ENCODE measurements at places on chromosomes 12 and 14.
A peak's percentile ranks its signal among the peaks of the same experiment; 100 is the strongest.

GRCh38 chr12:6090803-6091202, 33.7 kb downstream of the VWF start:
- DNase-seq, result no peak

GRCh38 chr12:12997156-12997555, 2.9 kb downstream of the HEBP1 start:
- no peak for DNase-seq

- no peak for DNase-seq
Observed at GRCh38 chr12:106913456-106913855, 42.3 kb upstream of the TMEM263 start.

- DNase-seq, result no peak
Observed at GRCh38 chr14:50308363-50308915, 3.6 kb downstream of the L2HGDH start.

GRCh38 chr14:74627076-74627475, 15.0 kb upstream of the LTBP2 start:
- DNase-seq, result no peak

DNA sequence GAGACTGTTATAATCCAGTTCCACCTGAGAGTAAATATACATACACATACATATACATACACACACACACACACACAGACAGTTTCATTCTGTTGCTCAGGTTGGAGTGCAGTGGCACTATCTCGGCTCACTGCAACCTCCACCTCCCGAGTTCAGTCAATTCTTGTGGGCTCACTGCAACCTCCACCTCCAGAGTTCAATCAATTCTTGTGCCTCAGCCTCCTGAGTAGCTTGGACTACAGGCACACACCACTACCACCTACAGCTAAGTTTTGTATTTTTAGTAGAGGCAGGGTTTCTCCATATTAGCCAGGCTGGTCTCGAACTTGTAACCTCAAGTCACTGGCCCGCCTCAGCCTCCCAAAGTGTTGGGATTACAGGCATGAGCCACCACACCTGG, 8.9 kb upstream of the PHLDA1 start:
- DNase-seq, result no peak

GRCh38 chr14:58354808-58355207, 40.9 kb upstream of the TOMM20L start:
- no peak for DNase-seq

GRCh38 chr14:54348001-54348611, 48.7 kb upstream of the CDKN3 start:
- DNase-seq, result no peak

- no peak for DNase-seq
Observed at GRCh38 chr12:52568111-52568510, 5.5 kb downstream of the KRT74 start.

DNA sequence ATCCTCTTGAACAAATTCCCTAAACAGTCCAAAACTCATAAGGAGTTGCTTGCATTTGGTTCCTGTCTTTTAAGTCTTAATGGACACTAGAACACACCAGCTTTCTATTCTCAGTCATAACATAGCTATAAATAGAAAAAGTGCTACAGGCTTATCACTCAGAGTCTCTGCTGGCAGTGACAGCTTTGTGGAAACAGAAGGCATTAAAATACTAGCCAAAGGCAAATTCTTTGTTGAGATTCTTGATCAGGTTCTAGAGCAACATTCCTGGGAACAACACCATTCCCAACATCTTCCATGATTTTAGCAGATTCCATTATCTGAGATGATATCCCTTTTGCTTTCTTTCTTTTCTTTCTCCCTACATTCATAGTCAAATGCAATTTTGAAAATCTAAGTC, 207.7 kb upstream of the PLEKHG7 start:
- DNase-seq, result no peak

GRCh38 chr12:107515446-107515958, 170.1 kb upstream of the PWP1 start:
- peak; percentile 98 for DNase-seq

- no peak for DNase-seq
Observed at GRCh38 chr14:86973177-86973576, 1019.8 kb downstream of the GALC start.

DNA sequence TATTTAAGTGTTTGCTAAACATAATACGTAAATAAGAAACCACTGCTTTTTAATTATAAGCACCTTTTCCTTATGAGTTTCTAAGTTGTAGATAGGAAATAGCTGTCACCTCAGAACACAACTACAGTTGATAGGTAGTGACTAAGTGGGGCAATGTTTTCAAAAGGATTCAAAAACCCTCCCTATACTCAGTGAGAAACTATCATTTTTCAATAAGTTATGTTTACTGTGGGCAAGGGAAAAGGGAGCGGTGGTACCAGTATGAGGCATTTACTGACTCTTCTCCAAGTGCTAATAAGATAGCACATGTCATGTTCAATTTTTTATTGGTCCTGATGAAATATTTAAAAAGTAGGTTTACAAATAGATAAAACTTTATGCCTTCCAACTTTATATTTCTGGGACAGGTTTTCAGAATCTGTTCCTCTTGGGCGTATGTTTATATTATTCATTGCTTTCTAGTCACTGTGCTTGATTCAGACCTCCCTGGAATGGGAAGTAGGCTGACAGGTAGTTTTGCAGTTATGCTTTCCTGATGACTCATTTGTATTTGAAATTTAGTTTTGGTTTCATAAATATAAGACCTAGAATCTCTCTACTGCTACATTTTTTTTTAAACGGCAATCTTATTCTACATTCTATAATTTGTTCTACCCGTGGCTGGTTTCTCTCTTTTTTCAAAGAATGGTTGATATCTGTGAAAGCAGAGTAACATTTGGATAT, 153.1 kb downstream of the TMEM117 start:
- no peak for DNase-seq

- no peak for DNase-seq
Observed at GRCh38 chr12:115761784-115762183, 515.7 kb downstream of the MED13L start.

DNA sequence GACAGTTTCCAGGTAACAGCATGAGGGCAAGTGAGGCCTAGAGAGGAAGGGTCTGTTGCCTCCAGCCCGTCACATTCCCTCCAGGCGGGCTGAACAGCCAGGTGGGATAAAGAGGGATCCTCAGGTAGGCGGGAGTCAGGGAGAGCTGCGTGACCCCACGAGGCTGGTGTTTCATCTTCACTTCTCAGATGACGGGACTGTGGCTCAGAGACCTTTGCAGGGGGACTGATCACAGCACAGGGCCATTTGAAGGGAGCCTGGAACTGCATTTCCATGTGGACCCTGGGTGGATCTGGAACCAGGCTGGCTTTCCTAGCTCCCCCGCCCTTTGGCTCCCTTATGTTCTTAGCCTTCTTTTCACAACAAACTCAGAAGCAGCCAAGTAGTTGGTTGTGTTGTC, 37.4 kb downstream of the SH2B3 start:
- no peak for DNase-seq

- no peak for DNase-seq
Observed at GRCh38 chr14:99273766-99274345, 1.9 kb upstream of the BCL11B start.

DNA sequence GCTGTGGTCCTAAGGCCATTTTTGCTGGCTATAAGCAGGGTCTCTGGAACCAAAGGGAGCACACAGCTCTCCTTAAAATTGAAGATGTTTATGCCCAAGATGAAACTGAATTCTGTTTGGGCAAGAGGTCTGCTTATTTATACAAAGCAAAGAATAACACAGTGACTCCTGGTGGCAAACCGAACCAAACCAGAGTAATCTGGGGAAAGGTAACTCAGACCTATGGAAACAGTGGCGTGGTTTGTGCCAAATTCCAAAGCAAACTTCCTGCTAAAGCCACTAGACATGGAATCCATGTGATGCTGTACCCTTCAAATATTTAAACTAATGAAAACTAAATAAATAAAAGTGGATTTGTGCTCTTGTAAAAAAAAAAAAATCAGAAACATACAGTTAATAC, 29.6 kb upstream of the BICDL1 start:
- DNase-seq, result no peak

GRCh38 chr12:93203361-93203760, 174.4 kb upstream of the NUDT4 start:
- DNase-seq, result no peak

DNA sequence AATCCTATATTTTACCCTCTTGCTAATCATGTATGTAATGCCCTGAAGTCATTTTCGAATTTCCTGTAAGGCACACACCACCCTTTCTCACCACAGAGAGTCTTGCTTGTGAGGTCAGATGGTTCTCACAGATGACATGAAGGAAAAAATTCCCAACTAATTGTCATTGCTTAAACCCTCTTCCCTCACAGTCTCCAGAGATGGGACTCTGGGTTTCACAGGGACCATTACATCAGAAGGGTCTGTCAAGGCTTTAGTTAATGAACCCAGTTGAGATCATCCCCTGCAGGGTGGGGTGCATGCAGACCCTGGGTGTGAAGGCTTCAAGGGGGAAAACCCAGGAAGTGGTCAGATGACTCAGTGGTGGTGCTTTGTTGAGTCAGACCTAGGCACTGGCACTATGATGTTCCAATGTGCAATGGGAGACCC, 229.6 kb downstream of the BCAT1 start:
- DNase-seq, result peak; percentile 20

DNA sequence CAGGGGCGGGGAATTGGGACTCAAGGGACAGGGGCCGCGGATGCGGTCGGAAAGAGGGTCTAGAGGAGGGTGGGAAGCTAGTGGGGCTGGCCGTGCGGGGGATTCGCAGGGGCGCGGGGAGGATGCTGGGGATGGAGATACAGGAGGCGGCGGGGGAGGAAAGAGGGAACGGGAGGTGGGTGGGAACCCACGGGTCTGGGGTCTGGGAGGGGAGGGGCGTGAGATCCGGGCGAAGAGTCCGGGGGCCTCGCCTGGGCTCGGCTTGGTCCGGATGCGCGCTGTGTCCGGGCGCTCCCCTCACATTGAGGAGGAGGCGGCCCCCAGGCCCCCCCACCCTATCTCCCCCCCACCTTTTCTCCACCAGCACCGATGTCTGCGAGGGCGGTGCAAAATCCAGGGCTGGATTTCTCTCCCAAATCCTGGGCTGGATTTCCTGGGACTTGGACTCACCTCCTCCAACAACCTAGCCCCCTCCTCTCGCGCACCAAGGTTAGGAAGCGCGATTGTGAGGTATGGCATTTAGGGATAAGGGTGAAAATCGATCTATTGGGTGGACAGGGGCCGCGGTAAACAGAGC, at the start of gene AGAP2:
Gene AGAP2, minus strand, starts transcription at position 82 of the 577 bp plus-strand sequence. CDS start 496 bp downstream, outside the sequence.
- no peak for DNase-seq

- no peak for DNase-seq
Observed at GRCh38 chr14:29548948-29549370, 378.7 kb downstream of the PRKD1 start.

DNA sequence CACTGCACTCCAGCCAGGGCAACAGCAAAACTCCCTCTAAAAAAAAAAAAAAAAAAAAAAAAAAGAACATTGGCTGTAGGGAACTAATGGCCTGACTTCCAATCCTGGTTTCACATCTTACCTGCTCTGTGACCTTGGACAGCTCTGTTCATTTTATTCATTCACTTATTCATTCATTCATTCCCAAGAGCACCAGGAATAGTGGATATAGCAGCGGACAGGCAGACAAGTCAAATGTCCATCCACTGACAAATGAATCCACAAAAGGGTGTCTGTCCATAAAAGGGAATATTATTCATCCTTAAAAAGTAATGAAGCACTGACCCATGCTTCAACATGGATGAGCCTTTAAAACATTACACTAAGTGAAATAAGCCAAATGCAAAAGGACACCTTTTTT, 27.6 kb upstream of the C12orf76 start:
- no peak for DNase-seq

GRCh38 chr12:49201595-49202295, 12.9 kb upstream of the TUBA1A start:
- no peak for DNase-seq

- no peak for DNase-seq
Observed at GRCh38 chr12:69332815-69333358, 15.3 kb upstream of the LYZ start.

DNA sequence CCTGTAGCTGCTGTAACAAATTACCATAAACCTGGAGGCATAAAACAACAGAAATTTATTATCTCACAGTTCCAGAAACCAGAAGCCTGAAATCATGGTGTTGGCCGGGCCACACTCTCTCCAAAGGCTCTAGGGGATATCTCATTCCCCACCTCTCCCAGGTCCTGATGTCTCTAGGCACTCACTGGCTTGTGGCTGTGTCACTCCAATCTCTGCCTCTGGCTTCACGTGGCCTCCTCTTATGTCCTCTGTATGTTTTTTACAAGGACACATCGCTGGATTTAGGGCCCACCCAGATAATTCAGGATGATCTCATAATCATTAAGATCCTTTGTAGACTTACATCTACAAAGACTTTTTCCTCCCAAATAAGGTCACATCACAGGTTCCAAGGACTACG, 8.0 kb downstream of the GALNT4 start:
- no peak for DNase-seq

DNA sequence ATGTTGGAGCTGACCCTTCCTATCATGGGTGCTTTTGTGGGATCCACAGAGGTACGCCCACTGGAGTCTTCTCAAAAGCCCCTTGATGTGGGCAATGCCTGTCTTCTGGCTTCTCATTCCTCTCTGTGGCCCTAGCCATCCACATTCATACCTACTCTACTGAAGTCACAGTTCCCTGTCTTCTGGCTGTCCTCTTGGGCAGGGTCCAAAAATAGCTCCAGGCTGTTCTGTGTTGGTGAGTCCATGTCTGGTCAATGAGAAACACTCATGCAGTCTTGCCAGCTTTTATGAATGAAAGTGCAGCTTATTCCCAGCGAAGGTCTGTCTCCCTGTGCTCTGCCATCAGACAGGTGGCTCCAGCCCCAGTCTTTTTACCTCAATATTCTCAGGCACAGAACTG, 135.9 kb upstream of the MDM1 start:
- DNase-seq, result no peak

- DNase-seq, result no peak
Observed at GRCh38 chr12:67498991-67499390, 149.6 kb upstream of the DYRK2 start.

- no peak for DNase-seq
Observed at GRCh38 chr12:128089961-128090360, 177.0 kb upstream of the TMEM132C start.

- DNase-seq, result no peak
Observed at GRCh38 chr12:40602562-40602961, 89.7 kb upstream of the CNTN1 start.

GRCh38 chr12:130588696-130589539, 127.2 kb downstream of the RIMBP2 start:
- no peak for DNase-seq

- DNase-seq, result no peak
Observed at GRCh38 chr14:101719045-101719645, 42.4 kb upstream of the PPP2R5C start.

GRCh38 chr12:26017484-26018211, 59.2 kb downstream of the RASSF8 start:
- no peak for DNase-seq

Data from epithelial cell of proximal tubule (primary cell).